ENCODE measurements at places on chromosomes 13 and 19.
A peak's percentile ranks its signal among the peaks of the same experiment; 100 is the strongest.

GRCh38 chr13:45102136-45102507 is 18.2 kb upstream of the GTF2F2 start:
- DNase-seq, result no peak

DNA sequence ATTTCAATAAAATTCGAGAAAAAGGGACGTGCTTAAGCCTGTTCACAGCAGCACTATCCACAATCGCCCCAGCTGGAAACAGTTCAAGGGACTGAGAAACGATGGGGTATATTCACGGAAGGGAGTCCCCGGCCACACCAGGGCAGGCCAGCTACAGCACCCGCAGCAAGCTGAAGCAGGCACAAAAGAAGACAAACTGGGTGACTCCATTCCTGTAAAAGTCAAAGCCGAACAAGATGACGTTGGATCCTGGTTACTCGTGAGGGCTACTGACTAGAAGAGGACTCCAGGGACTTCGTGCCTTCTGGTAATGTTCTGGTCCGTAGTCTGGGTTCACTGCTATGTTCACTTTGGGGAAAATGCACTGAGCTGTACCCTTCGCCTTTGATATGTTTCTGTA is 57.6 kb downstream of the COL4A1 start:
- no peak for DNase-seq

- no peak for DNase-seq
Measured at GRCh38 chr19:16476401-16476800, 4.6 kb upstream of the EPS15L1 start.

GRCh38 chr19:2438178-2438577 is 10.8 kb upstream of the TIMM13 start:
- DNase-seq, result no peak

DNA sequence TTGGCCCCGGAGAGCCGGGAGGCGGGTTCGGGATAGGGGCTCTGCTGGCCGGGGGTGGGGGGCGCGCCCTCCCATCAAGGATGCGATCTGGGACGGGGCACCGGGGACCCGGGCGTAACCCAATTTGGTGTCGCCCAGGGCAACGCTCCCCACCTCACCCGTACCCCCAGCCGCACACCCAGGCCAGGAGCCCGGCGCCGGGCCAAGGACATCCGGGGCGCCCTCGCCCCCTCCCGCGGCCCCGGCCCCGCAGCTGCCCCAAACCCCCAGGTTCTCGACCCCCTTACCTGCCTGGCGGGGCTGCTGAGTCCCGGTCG is 525 bp downstream of the SHANK1 start:
- no peak for DNase-seq

DNA sequence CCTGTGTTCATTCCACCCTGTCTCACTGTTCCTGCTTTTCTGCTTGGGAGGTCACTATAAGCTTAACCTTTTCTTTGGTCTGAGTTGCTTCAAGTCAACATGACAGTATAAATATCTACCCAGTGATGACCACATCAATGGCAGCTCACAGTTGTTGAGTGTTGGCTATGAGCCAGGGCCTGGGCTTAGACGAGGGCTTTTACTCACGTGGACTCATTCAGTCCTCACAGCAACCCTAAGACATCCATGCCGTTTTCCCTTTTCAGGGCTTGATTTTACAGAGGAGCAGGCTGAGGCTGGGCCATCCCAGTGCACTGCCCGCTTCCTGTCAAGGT is 10.2 kb upstream of the CCDC97 start:
- no peak for DNase-seq

DNA sequence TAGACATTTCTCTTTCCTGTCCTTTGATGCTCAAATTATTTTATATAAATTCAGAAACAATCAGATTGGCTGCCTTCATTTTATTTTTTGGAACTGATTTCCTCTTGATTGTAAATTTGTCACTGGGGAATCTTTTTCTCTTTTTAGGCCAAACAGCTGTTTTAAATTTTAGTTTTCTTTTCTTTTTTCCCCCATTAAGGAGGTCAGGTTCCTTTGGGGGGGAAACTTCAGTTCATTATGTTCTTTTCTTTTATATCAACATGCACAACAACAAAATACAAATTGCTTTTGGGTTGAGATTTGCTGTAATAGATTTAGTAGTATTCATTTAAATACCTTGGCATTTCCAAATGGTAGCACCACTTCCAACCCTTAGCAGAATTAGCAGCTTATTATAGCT is 264.8 kb upstream of the SPRY2 start:
- no peak for DNase-seq

- DNase-seq, result no peak
Measured at GRCh38 chr19:30000862-30001261, 58.8 kb downstream of the URI1 start.

- no peak for DNase-seq
Measured at GRCh38 chr13:97107815-97108529, 113.7 kb upstream of the OXGR1 start.

- DNase-seq, result no peak
Measured at GRCh38 chr13:58376349-58376748, 744.8 kb downstream of the PCDH17 start.

GRCh38 chr13:100068133-100068931 is 20.6 kb upstream of the PCCA start:
- no peak for DNase-seq

DNA sequence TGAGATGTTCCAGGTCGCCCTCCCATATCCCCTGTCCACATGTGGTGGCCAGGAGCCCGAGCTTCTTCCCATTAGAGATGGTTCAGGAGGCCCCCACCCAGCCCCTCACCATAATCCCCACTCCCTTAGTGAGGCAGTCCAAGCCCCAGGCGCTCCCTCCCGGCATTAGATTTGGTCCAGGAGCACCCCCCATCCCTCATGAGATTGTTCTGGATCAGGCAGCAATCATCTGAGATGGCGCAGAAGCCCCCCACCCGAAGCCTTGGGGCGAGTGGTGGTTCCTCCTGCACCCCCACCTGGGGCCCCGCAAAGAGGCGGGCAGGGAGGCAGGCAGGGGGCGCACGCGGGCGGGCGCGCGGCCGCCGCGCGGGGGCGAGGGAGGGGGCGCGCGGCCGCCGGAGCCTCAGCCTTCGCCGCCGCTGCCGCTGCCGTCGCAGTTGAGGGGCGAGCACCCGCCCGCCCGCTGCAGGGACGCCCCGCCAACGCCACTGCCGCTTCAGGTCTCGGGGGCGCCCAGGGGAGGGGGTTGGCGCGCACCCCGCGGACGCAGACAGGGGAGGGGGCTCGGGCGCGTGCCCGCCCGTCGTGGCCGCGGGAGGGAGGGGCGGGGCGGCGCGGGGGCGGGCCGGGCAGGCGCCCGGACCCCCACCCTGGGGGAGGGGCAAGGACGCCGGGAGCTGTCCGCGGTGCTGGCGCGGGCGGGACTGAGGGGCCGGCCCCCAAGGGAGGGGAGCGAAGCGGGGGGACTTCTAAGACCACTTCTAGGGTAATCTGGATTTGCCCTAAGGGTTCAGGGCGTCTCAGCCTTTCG is 46.4 kb upstream of the SHKBP1 start:
- peak; percentile 12 for DNase-seq

DNA sequence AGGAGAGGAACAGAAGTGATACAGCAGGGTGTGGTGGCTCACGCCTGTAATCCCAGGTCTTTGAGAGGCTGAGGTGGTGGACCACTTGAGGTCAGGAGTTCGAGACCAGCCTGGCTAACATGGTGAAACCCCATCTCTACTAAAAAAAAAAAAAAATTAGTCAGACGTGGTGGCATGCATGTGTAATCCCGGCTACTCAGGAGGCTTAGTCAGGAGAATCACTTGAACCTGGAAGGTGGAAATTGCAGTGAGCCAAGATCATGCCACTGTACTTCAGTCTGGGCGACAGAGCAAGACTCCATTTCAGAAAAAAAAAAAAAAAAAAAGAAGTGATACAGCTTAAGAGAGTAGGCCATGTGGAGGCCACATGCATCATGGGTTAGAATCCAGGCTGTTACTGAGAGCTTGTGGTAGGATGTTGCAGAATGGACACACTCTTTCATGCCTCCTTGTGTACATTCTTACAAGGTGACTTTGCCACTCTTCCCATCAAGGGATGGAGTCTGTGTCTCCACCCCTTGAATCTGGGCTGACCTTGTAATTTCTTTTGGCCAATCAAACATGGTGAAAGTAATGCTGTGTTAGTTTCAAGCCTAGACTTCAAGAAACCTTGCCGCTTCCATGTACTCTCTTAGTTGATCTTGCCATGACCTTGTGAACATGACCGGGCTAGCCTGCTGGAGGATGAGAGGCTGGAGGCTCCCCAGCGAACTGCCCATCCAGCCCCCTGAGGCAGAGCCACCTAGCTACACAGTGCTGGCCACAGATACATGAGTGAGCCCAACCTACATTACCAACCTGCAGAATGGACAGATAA is 12.3 kb downstream of the FAM187B start:
- no peak for DNase-seq

DNA sequence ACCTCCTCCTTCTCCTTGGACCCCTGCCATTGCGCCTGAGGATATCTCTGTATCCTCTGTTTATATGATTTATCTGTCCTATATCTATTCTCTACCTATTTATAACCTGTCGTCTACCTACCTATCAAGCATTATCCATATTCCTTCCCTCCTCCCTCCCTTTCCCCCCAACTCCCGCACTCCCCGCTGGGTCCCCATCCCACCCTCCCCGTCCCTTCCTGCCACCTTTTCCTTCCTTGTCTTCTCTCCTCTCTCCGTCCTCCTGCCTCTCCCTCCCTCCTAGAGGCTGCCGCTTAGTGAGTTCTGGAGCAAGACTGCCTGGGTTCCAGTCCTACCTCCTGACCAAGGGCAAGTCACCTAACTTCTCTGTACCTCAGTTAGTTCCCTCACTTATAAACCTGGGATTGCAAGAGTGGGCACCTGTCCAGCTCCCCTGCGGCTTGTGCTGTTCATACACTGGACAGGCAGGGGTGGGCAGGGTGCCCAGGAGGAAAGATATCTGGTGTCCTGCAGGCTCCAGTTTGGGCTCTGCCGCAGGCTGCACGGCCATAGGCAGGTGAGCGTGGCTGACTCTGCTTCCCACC is 16.1 kb downstream of the TTYH1 start:
- no peak for DNase-seq

DNA sequence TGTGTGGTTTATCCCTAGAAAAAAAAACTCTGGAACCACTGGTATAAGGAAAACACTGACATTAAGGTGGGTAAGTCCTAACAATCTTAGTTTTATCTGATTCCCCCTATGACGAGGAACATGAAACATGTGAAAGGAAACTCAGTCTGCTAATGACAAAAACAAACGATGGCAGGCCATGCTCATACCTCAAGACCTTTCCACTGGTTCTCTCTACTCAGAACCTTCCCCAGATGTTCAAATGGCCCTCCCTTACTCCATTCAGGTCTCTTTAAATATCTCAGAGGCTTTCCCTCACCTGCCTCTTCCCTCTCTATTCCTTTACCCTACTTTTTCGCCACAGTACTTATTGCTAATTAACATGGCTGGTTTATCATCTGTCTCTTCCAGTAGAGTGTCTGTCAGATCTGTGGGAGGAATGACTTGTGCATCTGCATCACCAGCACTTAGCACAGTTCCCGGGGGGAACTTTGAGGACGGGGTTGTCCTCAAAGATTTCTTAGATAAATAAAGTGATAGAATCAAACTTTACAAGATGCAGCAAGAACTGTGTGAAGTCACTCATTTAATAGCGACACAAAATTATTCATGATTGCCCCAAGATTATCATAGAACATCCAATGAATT is 1.5 kb downstream of the TUBGCP3 start:
- no peak for DNase-seq

GRCh38 chr13:51308781-51309180 is 30.7 kb upstream of the SERPINE3 start:
- no peak for DNase-seq

GRCh38 chr13:43879755-43880181 is at the start of gene LACC1:
TSS of gene LACC1 (plus strand) at chr13:43879904. CDS start at chr13:43880986, 1,082 bp downstream.
- DNase-seq, result peak; percentile 20

DNA sequence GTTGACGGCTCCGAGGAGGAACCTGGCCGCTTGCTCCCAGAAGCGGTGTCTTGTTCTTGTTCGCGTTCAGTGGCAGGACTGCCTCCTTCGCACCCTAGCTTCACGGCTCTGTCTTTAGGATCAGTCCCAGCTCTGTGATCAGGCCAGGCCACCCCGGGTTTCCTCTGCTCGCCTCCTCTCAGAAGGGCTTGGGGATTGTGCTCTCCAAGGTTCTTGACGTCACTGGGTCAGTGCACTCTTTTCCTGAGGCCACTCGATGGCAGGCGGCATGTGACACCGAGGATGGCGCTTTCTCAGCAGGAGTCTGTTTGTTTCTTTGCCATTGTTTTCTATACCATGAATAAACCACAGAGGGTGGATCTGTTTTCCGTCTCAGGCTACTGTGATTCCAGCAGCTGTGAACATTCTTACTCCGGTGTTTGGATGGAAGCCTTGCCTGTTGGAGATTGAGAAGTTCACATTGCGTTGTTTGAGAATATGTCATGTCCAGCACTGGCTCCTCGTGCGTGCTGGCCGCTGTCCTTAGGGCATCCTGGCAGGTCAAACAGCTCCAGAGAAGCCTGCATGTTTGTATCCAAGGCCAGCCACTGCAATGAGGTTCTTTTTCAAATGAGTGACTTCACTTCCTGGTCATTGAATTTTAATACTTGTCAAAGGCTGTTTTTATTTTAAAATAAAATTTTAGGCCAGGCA is 44.5 kb downstream of the SLC7A9 start:
- no peak for DNase-seq

- no peak for DNase-seq
Measured at GRCh38 chr13:99346335-99347042, 39.3 kb upstream of the GPR183 start.

DNA sequence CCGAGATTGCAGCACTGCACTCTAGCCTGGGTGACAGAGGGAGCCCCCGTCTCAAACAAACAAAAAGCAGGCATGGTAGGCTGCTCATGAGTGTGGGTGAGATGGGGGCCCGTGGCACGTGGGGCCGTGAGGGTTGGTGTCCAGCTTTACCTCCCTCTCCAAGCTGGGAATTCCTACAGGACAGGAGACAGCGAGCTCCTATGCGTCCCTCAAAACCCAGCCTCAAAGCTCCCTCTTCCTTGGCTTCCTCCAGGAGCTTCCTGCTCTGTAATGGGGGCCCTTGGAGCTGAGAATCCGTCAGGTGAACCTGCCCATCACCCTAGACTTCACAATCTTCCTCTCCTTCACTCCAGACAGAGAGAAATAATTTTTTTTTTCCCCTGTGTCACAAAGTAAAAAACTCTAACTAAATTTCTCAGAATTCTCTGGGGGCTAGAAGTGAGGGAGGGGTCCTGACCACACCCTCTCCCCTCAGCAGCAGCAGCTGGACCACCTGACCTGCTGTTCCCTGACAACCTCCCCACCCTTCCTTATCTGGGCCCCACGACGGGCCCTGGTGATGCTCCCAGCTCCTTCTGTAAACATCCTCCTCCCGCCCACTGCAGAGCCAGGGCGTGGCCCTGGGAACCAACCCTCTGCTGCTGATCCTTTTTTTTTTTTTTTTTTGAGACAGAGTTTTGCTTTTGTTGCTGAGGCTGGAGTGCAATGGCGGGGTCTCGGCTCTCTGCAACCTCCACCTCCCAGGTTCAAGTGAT is 22.1 kb upstream of the WDR18 start:
- DNase-seq, result no peak

DNA sequence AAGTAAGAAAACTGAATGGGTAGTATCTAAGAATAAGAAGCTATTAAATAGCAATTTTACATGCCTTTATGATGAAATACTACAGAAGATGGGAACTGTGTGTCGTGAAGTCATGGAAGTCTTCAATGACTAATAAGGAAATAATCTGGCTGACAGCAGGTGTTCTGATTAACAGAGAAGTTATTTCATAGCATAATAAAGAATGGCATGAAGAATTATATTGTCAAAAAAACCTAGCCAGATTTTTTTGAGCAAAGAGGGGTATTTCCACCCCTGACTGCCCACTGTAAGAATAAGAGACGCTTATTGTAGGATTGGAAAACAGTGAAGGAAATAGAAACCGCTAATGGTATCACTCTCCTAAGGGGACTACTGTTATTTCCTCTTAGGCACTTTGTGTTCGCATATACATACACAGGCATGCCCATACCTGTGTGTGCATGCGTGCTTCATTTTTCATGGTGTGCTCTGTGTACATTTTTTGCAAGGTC is 318.8 kb downstream of the SHISA2 start:
- DNase-seq, result no peak
